DMS79 (cell line): ENCODE measurements at places on chromosomes 11 and 22.

- no peak for DNase-seq
Observed at GRCh38 chr22:36399472-36399778, 11.7 kb upstream of the MYH9 start.

- no peak for DNase-seq
Observed at GRCh38 chr11:67051945-67052488, 4.6 kb upstream of the RHOD start.

DNA sequence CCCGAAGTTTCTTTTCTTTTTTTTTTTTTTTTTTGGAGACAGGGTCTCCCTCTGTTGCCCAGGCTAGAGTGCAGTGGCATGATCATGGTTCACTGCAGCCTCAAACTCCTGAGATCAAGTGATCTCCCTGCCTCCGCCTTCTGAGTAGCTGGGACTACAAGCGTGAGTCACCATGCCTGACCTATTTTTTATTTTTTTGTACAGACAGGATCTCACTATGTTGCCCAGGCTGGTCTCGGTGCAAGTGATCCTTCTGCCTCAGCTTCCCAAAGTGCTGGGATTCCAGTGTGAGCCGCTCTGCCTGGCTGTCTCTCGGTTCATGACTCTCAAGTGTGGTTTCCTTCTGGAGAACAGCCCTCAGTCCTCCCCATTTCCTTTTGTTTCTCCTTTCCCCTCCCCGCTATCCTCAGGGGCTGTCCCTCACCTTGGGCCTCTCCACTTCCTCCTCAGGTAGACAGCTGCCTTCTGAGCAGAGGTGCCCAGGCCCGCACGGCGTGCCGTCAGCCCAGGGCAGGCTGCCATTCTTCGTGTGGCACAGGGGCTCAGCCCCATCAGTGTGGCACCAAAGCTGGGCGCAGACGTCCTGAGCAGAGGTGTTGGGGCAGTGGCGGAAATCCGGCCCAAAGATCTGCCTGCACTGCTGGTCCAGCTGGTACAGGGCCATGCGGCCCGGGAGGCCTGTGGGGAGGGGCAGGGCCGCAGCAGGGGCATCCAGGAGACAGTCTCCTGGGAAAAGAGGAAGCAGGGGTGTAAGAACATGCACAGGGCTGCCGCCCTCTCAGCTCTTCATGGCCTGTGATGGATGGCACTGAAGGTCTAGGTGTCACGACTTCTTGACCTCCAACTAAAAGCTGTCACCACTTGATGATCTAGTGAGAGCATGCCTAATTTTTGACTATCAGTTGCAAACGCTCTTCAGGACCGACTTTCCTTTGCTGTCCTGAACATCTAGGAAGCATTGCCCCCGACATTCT, 14.0 kb downstream of the ADAMTS8 start:
- DNase-seq: no peak

DNA sequence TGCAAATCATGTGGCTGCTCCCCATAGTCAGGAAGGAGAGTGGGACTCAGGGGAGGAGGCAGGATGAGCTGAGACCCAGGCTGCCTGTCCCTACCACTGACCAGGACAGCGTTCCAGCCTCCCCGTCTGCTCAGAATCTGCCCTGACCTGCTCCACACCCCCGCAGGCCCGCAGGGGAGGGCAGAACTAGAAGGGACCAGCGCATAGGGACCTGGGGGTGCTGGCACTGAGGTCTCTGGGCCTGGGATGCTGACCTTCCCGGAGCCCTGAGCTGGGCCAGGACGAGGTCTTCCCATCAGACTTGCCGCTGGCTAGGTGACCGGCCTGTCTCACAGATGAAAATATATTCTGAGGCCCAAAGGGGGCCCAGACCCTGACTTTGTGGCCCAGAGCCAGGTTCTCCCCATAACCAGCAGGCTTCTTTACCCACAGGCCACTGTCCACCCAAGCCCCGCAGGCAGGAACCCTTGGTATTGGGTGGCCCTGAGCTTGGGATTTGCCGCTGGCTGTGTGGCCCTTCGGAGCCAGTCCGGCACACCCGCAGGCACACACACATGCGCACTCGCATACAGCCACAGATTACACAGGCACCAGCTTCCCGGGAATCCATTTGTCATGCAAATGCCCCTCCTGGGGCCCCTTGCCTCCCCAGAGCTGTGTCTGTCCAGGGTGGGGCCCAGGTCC, 13.8 kb upstream of the PIM3 start:
- DNase-seq: no peak

GRCh38 chr22:47206666-47207218, 444.3 kb downstream of the TBC1D22A start:
- no peak for DNase-seq

DNA sequence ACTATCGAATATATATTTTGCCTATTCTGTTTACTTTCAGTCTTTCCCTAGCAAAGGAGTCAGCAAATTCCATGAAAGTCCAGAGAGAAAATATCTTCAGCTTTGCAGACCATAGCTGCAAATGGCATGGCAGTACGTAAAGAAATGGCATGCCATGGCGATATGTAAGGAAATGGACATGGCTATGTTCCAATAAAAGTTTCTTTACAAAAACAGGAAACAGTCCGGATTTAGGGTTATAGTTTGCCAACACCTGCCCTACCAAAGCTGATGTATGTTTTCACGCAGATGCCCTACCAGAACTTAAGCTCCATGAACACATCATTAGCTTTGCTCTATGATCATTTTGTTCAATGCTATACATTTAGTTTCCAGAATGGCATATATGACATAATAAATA, 19.5 kb downstream of the KIAA0930 start:
- no peak for DNase-seq

DNA sequence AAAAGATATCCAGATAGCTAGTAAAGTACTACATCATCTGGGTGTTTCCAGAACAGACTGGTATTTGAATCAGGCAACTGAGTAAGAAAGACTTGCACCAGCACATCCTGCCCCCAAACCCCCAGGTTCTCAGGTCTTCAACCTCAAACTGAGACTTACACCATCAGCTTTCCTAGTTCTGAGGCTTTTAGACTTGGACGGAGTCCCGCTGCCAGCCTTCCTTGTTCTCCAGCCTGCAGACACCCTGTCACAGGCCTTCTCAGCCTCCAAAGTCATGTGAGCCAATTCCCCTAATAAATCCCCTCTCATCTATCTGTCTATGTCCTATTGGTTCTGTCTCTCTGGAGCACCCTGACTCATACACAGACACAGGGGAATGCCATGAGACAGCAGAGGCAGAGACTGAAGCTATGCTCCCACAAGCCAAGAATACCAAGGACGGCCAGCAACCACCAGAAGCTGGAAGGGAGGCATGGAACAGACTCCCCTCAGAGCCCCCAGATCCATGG, 10.9 kb downstream of the SMCO4 start:
- DNase-seq: no peak

DNA sequence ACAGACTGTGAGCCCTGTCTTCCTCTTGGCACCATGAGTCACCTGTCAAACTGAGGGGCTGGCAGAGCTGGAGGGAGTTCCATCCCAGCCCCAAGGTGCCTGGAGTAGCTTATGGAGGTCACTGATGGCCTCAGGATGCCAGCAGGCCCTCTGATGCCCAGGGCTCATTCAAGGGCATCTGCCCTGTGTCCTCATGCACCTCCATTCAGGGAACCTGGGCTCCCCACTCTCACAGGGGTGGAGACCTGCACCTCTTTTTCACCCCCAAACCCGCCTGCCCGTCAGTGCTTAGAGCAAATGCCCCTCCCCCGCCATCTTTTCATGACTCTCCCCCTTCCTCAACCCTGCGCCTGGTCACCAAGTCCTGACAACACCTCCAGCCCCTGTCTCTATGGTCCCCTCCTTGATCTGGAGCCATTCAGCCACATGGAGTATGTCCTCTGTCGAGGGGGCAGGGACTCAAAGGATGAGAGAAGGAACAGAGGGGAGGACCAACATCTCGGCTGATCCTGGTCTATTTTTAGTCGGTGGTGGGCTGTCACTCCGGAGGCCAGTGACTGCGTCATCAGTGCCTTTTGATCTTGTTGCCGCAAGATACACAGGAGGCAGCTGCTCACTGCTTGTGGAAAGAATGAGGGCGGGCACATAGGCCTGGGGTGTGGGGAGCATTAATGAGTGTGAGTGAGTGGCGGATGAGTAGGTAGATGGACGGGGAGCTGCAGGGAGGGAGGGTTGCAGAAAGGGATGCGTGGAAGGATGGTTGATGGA, 72.2 kb downstream of the CDKN1C start:
- DNase-seq: no peak

DNA sequence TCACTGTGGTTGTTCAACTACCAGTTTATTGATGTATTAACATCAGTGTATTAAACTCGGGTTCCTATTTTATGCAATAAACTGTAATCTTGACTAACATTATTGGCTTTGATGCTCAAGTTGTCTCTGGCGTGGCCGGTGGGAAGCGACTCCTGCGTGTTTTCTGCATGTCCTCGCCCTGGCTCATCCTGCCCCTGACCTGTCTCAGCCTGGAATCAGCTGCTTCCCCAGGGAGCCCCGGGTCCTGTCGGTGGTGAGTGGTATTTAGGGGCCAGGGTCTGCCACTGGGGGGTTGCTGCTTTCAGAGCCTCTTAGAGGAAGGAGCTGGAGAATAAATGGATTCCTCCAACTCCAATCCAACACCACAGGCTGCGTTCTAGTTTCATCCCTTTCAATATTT, 22.5 kb downstream of the IFITM10 start:
- no peak for DNase-seq

DNA sequence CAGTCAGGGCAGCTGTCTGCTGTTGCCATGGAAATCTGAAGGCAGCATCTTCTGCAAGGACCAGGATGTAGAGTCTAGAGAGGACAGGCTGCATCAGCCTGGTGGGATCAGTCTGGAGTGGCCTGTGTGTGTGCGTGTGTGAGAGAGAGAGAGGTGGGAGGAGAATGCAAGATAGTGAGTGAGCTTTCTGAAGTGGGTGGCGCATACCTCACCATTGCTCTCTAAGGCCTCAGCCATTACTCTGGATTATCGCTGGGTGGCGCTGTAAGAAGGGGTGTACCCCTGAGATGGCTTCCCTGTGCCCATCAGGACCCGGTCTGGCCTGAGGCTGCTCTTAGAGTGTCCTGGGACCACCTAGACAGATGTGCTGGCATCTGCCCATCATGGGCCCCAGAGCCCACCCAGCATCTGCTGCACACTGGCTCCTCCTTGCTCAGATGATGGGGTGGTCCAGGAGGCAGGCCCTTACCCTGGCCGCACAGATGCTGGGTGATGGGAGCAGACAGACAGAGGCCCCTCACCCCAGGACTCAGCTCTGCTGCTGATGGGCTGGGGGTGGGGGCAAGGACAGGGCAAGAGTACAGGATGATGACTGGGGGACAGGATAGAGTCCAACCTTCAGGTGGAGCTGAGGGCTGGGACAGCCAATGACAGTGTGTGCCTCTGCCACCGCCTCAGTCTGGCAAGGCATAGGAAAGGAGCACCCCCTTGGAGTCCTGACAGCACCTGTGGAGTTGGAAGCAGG, 25.7 kb upstream of the TUB start:
- DNase-seq: no peak

DNA sequence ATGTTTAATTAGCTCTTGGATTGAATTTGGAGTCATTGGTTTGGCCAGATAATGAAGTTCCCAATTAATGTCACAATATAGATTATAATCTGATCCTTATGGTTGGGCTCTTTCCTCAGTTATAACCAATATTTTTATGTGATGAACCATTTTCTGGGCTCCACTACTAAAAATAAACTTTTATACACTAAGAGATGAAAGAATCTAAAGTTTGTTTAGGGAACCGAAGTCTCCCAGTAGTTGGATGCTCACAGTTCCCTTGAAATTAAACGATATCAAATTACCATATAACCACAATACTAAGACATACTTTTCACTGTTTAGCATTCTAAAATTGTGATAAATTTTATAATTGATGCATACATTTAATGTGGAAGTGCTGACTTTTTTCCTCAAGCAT, 47.0 kb upstream of the ARHGAP42 start:
- DNase-seq: no peak

- no peak for DNase-seq
Observed at GRCh38 chr11:61613870-61614269, 33.0 kb upstream of the SYT7 start.

- no peak for DNase-seq
Observed at GRCh38 chr11:282630-283360, 4.6 kb downstream of the NLRP6 start.

- DNase-seq: no peak
Observed at GRCh38 chr22:21594865-21595452, 27.4 kb downstream of the UBE2L3 start.

DNA sequence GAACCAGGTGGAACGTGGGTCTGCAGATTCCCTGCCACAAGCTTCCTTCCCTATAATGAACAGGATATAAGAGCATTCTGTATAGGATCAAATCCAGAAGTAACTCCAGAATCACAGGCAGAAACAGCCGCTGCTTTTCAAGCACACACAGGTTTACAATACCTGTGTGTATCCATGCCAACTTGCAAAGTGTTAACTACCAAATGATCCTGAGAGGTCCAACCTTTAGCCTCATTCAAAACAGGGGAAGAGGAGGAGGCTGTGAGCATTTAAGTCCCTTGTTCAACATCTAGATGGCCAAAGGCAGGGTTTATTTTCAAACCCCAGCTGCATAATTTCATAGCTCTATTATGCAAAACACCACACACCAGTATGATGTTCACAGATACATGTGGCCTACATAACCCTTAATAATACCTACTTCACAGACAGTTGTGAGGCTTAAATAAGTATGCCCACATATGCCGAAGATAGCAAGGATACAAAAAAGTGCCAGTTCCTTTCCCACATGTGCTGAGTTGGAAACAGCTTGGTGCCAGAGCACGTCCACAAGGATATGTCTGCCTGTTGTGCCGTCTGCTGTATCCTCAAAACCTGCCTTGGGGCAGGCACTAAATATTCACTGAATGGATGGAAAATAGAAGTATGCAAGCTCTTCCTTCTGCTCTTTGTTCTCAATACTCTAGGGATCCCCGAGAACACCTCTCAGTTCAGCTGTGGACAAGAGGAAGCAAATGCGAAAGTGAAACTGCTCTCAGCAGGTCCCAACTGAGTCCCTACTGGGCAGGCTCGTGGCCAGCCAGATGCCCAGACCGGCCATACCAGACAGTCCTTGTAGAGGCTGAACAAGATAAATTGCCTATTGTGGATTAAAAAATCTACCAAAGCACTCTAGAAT, 66.8 kb downstream of the LARGE1 start:
- peak; percentile 23 for DNase-seq

- no peak for DNase-seq
Observed at GRCh38 chr22:43381693-43382092, 30.1 kb upstream of the MPPED1 start.

DNA sequence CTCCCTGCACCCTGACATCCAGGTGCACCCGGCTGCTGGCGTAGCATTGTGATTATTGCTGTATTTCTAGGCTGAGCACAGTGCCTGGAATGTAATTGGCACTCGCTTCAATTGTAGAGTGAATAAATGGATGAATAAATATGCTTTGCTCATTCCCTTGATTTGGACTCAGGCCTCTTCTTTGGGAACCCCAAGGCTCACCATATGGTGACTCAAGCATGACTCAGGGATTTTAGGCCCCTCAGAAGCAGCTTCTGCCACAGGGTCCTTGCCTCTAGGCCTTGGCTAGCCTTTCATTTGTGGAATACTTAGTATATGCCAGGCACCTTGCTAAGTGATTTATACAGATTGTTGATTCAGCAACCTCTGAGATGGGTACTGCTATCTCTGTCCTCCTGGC, 78.9 kb downstream of the GRIK4 start:
- no peak for DNase-seq
